Activated gamma-delta T cell (primary cell): ENCODE measurements at places on chromosomes 11 and 22.

GRCh38 chr11:129840236-129840635 lies 24.6 kb downstream of the TMEM45B start:
- DNase-seq: no peak

- no peak for DNase-seq
Measured at GRCh38 chr11:13010749-13011465, 1.8 kb downstream of the RASSF10 start.

- DNase-seq: no peak
Measured at GRCh38 chr11:120306519-120307242, 18.4 kb upstream of the TLCD5 start.

DNA sequence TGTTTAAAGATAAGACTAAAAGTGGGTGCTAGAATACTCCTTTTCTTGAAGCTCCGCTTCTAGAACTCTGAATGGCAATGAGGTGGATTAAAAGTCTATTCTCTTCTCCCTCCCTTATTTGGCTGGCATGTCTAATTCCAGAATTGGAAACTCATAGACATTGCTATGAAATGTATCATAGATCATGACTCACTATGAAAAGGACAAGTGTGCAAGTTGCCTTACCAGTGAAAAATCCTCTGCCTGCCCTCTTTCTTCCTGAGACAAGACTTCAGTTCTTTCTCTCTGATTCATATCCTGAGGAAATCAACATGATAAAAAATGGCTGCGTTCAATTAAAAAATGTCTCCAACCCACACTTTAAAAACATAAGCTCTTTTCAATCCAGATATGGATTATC lies 73.2 kb upstream of the BLID start:
- no peak for DNase-seq

DNA sequence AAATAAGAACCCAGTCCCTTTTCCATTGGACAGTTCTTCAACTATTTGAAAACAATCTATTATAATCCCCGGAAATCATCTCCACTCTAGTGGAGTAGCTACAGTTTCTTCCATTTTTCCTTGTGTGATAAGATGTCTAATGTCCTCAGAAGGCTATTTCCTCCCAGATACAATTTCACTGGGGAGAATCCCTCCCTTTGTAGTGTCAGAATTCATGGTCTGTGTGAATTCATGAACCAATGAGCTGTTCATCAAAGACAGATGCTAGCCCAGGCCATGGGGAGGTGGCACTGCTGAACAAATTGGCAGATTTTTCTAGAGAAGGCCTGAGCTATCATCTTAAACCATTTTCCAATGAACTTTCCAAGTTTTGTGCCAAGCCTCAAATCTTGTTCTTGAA lies 45.4 kb downstream of the MPPED2 start:
- no peak for DNase-seq

GRCh38 chr11:75032550-75032935 lies 43.8 kb downstream of the NEU3 start:
- DNase-seq: no peak

GRCh38 chr11:70193411-70194292 lies 9.4 kb upstream of the FADD start:
- DNase-seq: no peak

DNA sequence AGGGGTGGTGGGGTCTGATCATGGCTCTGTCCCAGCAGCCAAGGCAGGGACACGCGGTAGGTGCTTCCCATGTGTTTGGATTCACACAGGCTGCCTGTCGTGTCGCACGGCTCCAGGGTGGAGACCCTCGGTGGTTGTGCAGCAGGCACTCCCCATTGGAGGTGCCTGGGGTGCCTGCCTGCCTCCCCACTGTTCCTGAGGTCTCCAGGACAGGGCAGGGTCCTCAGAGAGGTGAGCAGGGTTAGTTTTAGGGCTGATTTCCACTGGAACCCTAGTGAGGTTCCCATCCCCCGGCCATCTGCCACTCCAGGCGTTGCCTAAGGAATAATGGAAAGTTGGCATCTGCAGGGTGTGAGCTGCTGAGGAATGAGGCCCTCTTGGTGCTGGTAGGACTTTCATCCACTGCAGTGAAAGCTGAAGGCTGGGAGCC lies 32.3 kb downstream of the OSBPL5 start:
- DNase-seq: no peak

DNA sequence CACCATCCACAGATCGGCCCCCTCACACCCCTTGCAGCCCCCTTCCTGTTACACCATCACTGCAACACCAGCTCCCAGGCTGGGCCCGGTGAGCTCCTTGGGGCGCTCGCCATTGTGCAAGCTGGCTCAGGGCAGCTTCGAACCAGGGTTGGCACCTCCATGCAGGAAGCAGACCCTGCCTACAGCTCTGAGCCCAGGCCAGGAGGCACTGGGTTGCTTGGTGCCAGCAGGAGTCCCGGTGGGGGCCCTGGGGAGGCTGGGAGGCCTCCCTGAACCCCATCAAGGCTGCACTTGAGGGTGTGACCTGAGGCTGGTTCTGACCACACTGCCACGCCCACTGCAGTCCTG lies 417.1 kb downstream of the CTTN start:
- no peak for DNase-seq

DNA sequence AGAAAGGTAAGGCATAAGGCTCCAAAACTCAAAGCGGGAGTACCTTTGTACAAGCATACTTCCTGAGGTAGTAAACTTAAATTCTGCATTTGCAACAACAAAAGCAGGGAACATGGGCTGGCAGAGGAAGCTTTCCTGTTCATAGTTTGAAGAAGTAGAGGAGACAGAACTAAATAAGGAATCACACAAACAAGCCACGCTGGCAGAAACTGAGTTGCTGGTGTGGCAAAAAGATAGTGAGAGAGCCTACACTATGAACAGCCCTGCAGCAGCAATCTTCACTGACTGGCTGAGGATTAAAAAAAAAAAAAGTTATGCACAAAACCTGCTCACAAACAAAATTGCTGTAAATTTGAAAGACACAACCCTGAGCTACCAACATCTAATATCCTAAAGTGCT lies 46.5 kb downstream of the FCHSD2 start:
- no peak for DNase-seq

GRCh38 chr11:44761551-44761961 lies 34.8 kb downstream of the TSPAN18 start:
- DNase-seq: no peak

DNA sequence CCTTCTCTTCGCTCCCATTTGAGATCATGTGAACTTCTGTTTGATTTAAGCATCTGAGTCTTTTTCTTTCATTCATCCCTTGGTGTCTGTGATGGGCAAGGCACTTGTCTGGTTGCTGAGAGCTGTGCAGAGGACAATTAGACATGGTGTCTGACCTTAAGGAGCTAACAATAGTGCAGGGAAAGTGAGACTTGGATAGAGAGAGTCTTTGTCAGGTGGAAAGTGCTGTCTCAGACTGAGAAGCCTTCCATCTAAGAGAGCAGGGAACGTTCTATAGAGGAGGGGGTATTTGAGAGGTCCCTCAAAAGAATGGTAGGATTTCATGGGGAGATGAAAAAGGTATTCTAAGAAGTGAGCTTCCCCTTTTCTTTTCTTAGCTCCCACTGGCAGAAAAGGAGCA lies 14.1 kb downstream of the MICAL3 start:
- no peak for DNase-seq

- no peak for DNase-seq
Measured at GRCh38 chr11:134317103-134317502, 14.7 kb upstream of the GLB1L2 start.

- no peak for DNase-seq
Measured at GRCh38 chr11:85809191-85809590, 1.8 kb downstream of the SYTL2 start.

DNA sequence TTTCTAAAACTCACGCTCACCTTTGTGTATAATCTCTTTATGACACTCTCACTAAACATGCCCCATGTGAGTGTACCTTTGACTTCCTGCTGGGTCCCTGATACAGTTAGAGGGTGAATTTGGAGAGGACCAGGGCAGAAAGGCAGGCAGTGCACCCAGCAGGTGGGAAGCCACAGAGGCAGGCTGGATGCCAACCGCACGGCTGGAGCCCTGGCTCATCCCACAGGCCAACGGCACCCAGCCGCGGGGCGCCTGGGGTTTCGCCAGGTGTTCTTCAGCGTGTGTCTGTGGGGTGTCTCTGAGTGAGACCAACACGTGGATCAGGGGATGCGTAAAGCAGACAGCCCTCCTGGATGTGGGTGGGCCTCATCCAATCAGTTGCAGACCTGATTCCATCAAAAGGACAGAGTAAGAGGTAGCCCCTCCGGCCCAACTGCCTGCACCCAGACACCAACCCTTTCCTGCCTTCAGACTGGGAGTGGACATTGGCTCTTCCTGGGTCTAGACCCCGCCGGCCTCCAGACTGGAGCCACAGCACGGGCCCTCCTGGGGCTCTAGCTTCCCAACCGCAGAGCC lies 51.6 kb downstream of the DHCR7 start:
- no peak for DNase-seq

DNA sequence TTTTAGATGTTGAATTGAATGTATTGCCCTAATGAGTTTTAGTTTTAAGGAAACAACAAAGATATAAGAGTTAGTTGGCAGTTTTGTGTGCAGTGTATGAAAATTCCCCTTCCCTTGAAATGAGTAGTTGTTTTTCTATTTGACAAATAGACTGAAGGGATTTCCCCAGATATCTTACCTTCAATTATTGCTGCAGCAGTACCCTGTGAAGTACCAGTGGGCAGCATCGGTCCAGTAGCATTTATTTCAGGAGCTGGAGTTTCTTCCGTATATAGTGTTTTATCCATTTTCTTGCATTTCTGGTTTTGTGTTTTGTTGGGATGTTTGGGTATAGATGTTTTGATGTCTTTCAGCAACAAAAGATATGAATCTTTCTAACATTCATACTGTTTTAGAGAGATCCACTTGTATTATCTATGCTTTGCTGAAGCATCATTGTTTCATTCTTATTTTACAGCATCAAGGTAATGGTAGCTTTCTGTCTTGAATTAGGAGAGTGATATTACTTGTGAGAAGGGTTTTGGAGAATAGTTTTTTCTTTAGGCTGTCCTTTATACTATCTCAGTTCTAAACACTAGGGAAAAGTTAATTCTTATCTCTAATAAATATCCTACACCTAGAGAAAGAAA lies 7.4 kb downstream of the KMT2A start:
- no peak for DNase-seq

GRCh38 chr11:96287822-96288439 lies 55.1 kb downstream of the MAML2 start:
- no peak for DNase-seq

DNA sequence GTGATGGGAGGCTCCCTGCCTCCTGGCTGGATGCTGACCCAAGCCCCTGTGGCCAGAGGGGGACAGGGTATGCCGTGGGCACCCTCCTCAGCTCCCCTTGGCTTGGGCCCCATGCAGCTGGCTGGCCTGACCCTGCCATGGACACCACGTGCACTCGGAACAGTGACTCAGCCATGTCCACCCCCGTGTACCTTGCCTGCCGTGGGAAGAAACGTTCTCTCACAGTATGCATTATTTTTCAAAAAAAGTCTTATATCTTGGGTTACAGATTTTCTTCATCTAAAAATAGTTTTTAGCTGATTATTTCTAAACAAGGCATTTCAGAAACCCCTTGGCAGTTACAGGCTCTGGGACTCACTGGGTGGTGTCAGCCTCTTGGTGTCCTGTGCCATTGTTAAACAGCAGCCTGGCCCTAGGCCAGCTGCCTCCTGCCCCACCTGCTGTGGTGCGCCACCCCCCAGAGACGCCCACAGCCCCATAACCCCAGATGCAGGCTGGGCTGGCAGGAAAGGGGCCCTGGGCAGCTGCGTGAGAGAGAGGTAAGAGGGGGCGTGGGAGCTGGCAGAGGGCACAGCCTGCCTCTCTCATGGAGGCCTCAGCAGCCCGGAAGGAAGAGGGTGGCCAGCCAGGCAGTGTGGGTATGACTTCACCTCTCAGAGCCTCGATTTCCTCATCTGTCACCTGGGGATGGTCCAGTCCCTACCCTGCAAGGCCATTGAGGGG lies 99.8 kb downstream of the MORC2 start:
- DNase-seq: no peak

DNA sequence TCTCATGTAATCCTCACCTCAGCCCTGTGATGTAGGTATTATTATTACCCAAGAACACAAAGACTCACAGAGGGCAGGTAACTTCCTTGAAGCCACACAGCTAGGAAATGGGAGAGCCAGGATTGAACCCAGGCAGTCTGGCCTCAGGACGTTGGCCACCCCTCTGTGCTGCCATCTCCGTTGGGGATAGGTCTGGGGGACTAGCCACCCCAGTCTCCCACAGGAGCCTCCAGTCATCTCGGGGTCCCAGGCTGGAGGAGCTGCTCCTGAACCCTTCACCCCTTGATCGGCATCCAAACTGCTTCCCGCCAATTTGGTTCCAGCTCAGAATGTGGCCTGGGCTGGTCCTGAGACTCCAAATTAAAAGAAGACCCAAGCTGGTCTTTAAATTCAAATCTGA lies 10.4 kb upstream of the TCF20 start:
- no peak for DNase-seq

- no peak for DNase-seq
Measured at GRCh38 chr11:34292111-34292510, 65.7 kb downstream of the ABTB2 start.

- DNase-seq: no peak
Measured at GRCh38 chr11:132909021-132909606, 623.2 kb downstream of the OPCML start.

DNA sequence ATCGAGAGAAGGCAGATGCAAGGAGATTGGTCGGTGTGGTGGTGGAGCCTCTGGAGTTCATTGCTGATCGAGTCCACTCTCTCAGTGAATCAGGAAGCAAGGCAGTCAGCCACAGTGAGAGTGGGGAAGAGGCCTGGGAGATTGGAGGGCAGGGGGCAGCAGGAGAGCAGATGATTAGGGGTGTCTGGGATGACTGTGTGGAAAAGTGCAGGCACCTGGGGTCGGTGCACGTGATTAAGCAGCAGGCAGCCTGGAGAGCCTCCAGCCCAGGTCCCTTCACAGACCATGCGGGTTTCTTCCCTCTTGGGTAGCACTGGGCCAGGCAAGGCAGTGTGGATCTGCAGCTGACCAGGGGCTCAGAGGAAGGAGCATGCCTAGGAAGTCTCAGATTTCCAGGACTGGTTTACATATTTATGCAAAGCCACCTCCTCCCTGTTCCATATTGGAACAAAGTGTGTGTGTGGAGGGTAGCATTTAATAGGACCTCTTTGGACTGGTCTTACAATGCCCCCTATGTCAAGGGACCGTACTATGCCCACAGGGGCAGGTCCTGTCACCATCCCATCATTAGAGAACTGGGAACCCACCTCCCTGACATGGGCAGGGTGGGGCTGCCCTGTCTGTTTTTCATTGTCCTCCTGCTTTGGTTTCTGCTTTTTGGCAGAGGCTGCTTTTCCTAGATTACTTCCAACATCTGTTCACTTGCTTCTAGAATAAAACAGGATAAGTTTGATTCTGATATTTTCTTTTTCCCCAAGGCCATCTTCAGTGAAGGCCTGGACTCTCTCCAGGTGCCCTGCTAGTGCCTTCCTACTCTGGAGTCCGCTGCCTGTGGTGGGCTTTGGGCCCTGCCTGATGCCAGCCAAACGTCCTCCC lies 14.0 kb upstream of the GDPD5 start:
- DNase-seq: no peak

DNA sequence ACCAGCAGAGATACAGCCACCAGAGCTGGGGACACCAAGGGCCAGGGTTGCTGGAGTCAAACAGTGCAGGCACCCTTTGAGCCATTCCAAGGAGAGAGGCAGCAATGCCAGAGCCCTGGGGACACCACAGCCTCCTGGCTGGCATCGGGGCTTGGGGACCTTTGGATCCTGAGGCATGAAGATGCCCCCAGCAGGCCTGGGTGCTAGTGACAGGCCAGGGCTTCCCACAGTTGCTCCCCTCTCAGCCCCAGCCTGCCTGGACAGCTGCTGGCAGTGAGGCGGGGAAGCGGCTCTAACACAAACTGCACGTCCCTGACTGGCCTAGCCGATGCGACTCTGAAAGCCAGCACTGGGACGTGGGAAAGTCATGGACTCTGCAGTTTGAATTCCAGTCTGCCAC lies 2.7 kb downstream of the CD5 start:
- no peak for DNase-seq
